ENCODE measurements at places on chromosomes 3 and 15.

DNA sequence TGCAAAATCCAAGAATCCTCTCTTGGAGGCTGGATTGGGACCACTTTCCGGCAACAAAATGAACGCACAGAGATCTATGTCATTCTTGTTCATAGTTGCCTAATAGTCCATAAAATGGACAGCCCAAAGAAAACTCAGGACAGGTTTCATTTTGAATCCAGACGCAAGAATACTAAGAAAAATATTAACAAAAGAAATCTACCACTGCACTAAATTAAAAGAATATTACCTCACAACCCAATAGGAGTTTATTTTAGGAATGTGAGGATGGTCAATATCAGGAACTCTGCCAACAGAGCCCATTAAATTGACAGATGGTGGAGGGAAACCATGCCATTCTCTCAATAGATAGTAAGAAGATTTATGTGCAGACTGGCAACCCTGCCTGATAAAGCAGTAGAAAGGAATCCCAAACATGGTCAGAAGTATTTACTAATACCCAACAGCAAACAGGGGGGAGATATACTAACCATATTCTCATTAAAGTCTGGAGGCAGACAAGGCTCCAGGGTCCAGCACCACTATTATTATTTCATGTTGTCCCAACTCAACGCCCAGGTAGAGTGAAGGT, 127.6 kb downstream of the SMAD6 start:
- no peak for DNase-seq

- no peak for DNase-seq
These were observed 37.5 kb upstream of the SLITRK3 start for GRCh38 chr3:165233501-165234195.

- no peak for DNase-seq
These were observed 808 bp downstream of the GK5 start for GRCh38 chr3:142224482-142225072.

- DNase-seq, result no peak
These were observed 47.7 kb downstream of the MORC1 start for GRCh38 chr3:109070211-109070610.

All from stimulated activated CD4-positive, alpha-beta T cell treated with anti-CD3 and anti-CD28 coated beads, Interleukin-1b, Interleukin-23, amount 100 ng/mL, for 1 hour (primary cell).